ELF-1 (cell line): ENCODE measurements at places on chromosomes 1 and 21.

GRCh38 chr1:17350928-17351446 lies 21.0 kb upstream of the PADI6 start:
- no peak for DNase-seq

DNA sequence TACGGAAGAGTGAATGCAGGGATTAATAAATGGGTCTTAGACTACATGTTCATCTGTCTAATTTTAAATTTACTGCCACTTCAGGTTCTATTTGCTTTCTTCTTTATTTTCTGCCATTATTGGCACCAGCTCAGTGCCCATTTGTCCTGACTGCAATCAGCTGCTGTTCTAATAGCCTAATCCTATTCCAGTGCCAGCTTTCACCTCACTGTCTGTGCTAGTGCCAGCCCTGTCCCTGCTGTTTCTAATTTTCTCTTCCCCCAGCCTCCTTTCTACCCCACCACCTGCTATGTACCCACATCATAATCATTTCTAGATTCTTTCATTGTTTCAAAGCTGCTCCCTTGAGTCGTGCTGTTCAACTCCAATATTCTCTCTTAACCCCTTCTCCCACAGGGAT lies 86.4 kb downstream of the KCNK1 start:
- no peak for DNase-seq

DNA sequence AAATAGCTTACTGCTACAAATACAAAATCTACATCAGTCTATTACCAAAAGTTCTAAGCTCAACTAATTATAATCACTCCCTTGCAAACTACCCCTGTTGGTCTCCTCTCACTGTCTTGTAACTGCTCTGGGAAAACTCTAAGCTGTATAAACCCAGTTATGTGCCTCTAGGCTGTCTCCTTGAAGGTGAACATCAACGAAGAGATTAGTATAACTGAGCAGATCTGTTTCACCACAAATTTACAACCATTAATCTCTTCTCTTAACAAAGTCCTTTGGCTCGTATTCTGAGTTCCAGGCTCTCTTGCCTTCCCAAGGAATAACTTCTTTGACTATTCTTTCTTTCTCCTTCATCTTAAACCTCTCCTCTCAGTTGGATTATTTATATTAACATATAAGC lies 84.4 kb upstream of the PRMT6 start:
- no peak for DNase-seq

DNA sequence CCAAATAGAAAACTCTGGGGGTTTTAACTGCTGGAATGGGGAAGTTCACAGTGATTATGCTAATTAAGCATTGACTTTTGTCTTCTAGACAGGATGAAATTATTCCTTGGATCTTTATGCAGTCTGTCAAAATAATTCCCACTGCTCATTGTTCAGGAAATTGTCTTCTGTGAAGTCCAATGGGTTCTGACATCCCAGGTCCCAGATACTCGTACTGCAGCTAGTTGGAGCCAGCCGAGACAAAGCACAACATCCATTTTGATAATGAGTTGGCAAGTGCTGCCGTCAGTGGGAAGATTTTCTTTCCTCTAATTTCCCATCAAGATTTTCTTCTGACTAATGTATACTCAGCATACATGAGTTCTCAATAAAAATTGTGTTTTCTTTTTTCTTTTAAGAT lies 17.3 kb upstream of the B3GALT5 start:
- no peak for DNase-seq

GRCh38 chr1:184888505-184888904 lies 85.8 kb downstream of the NIBAN1 start:
- no peak for DNase-seq

GRCh38 chr1:38814444-38814983 lies 45.1 kb downstream of the RRAGC start:
- no peak for DNase-seq

GRCh38 chr1:209802780-209803152 lies 3.2 kb downstream of the IRF6 start:
- no peak for DNase-seq

- DNase-seq = no peak
Observed at GRCh38 chr1:17101261-17101660, 18.0 kb downstream of the PADI2 start.

DNA sequence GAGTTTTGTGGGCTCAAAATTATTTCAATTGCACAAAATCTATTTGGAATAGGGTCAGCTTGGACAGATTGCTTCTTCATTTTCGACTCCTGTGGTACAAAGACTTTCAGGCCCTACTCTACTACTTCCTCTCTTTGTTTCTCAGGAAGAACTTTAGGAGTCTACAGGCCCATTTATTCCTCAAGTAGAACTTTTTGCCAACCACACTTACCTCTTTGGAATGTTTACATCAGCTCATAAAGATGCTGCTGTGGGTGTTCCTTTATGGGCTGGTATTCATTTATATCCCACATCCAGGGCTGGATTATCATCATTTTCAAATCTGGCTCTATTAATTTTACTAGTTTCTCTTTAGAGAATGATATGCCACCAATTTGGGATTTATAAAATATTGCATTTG lies 46.3 kb upstream of the TNFSF18 start:
- no peak for DNase-seq

- no peak for DNase-seq
Observed at GRCh38 chr1:193658691-193659090, 472.3 kb upstream of the B3GALT2 start.

- DNase-seq = no peak
Observed at GRCh38 chr1:4660917-4661594, 6.6 kb downstream of the AJAP1 start.

DNA sequence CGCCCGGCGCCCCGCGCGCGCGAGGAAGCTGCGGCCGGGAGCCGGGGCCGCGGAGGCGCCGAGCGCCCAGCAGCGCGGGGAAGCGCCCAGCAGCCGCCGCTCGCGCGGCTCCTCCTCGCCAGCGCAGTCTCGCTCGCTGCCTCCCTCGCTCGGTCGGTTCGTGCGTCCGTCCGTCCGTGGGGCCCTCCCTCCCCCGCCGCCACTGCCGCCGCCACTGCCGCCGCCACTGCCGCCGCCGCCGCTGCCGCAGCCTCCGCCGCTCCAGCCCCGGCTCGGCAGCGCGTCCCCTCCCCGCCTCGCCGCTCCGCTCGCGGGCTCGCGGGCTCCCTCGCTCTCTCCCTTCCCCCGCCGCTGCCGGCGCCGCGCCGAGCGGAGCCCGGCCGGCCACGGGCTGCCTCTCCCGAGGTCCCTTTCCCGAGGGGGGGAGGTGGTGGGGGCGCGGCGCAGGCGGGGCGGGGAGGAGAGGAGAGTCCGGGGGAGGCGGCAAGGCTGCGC lies at the start of gene KCND3:
Gene KCND3, minus strand, starts transcription at position 138 of the 495 bp plus-strand sequence.
- DNase-seq = no peak

GRCh38 chr1:181317261-181317930 lies 165.9 kb upstream of the CACNA1E start:
- no peak for DNase-seq

GRCh38 chr1:43293176-43293575 lies 7.6 kb upstream of the TIE1 start:
- no peak for DNase-seq

DNA sequence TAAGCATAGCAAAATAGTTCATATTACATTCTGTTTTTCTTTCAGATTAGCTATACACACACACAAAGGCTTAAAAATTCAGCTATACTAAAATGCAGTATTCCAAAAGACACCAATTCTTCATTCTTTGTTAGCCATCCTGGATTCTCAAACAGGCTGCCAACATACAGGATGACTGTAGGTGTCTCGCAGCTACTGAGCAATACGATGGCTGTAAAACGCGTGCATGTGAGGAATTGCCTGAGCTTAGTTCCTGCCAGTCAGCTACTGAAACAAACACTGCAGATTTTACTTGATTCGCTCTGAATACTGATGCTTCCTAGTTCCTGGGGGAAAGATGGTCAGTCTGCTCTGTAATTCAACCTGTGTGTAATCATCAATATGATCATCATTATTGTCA lies 24.7 kb upstream of the HMGN1 start:
- DNase-seq = no peak

DNA sequence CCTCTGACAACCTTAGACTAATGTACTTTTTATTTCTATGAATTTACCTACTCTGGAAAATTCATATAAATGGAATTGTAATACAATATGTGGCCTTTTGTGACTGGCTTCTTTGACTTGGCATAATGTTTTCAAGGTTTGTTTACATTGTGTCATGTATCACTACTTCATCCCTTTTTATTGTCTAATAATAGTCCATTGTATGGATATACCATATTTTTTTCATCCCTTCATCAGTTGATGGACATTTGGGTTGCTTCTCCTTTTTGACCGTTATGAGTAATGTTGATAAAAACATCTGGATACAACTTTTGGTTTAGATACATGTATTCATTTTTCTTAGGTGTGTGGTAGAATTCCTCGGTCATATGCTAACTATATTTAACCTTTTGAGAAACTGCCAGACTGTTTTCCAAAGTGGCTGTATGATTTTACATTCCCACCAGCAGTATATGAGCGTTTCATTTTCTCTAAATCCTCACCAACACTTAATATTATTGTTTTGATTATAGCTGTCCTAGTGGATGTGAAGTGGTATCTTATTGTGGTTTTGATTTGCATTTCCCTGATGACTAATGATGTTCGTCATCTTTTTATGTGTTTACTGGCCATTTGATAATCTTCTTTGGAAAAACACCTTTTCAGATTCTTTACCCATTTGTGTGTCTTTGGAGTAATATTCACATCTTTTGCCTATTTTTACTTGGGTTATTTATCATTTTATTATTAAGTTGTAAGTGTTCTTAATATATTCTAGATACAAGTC lies 3.5 kb downstream of the RO60 start:
- no peak for DNase-seq

DNA sequence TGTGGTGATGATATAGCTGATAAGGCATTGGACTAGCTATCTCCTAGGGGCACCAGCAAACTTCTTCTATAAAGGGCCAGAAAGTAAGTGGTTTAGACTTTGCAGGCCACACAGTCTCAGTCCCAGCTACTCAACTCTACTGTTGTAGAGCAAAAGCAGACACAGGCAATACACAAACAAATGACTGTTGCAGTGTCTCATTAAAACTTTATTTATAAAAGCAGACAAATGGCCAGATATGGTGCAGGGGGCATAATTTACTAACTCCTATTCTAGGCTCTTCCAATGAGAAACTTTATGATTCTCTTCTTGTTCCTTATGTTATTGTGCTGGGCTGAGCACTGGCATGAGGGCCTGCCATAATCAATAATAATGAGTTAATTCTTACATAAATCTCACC lies 176.8 kb upstream of the POU3F1 start:
- no peak for DNase-seq

DNA sequence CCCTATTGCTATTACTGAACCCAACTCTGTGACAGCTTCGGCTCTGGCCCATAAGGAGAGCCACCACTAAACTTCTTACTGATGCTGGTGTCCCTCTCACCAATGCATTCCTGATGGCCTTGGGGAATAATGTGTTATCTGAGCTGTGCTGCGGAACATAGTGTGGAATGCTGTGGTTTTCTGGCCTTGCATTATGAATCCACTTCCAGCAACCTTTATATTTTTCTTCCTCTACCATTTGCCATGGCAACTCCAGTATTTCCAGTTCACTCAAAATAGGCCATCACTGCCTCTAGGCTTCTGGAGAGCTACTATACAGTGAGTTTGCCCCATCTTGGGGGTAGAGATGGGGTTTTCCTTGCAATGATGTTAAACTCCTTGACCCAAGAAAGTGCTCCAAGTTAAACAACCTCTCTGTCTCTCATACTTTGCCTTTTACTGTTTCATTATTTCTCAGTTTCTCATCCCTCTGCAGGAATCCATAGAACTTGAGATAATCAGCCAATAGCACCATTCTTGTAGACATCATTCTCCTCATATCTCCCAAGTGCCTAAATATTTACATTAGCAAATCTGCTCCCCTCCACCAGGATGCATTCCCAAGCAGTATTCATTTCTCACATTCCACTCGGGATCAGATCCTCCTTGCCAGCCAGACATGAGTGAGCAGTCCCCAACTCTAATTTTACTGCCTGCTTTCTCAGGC lies 11.1 kb upstream of the RAVER2 start:
- DNase-seq = no peak

DNA sequence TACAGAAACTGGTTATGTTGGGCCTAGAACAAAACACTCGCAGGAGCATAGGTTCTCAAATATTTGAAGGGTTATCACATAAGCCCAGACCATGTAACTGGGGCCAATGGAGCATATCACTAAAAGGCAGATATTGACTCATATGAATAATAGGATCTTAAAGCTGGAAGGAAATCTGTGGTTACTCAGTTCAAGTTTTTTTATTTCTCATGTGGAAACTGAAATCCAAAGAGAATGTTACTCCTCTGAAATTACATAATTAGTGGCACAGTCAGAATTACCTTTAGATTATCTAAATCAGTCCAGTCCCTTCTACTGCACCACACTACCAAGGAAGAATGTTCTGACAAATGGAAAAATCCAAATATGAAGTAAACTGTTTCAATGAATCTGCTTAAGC lies 12.0 kb downstream of the SLAMF8 start:
- no peak for DNase-seq

DNA sequence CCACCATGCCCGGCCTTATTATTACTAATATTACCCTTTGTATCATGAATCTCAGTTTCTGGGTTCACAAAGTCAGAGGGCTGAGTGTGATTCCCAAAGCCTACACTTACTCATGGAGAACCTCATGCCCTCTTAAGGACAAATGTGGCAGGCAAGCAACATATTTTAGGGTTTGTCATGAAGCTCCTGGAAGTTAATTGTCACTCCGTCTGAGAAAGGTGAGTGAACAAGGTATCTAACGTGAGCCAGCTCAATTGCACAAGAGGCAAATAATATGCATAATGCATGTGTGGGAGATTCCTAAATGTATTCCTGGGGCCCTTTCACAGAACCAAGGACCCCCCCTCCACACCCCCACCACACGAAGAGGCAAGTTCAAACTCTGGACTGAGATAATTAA lies 10.1 kb upstream of the TIAM1 start:
- DNase-seq = no peak

DNA sequence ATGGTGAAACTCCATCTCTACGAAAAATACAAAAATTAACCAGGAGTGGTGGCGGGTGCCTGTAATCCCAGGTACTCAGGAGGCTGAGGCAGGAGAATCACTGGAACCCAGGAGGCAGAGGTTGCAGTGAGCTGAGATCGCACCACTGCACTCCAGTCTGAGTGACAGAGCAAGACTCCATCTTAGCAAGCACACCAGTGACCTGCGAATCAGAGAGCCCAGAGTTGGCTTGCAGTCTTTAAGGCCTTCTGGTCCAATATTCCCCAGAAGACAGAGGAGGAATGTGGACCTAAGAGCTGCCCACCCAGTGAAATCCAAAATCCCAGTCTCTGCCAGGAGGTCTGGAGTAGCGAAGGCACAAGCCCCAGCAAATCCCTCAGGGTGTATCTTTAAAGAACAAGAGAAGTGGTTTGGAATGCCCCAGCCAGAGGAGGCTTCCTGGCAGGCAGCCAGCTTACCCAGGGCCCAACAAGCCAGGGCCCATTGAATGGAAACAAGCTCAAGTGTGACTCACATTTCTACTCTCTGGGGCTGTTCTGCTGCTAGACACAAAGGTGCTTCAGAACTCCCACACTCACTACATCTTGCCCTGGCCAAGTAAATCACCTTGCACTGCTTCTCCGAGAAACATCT lies 23.9 kb downstream of the GPR161 start:
- peak; percentile 77 for DNase-seq

DNA sequence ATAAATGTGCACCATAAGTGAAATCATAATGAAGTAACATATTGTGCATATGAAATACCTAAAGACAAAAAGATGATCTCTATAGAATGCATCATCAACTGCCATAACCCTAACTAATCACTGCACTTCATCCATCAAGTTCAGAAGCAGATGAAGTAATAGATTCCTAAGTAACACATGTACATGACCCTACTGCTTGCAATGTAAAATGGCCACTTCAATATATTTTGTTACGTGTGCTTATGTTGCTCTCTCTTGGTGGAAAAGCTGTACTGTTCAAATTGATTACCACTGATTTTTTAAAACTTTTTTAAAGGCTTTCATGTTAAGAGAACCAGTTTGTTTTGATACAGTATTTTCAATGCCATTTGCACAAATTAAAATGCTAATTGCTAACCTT lies 141.8 kb downstream of the TTLL7 start:
- DNase-seq = no peak
